ENCODE measurements at places on chromosomes 3 and 15.
A peak's percentile ranks its signal among the peaks of the same experiment; 100 is the strongest.

GRCh38 chr3:171863920-171864319 lies 20.8 kb downstream of the TMEM212 start:
- no peak for DNase-seq

DNA sequence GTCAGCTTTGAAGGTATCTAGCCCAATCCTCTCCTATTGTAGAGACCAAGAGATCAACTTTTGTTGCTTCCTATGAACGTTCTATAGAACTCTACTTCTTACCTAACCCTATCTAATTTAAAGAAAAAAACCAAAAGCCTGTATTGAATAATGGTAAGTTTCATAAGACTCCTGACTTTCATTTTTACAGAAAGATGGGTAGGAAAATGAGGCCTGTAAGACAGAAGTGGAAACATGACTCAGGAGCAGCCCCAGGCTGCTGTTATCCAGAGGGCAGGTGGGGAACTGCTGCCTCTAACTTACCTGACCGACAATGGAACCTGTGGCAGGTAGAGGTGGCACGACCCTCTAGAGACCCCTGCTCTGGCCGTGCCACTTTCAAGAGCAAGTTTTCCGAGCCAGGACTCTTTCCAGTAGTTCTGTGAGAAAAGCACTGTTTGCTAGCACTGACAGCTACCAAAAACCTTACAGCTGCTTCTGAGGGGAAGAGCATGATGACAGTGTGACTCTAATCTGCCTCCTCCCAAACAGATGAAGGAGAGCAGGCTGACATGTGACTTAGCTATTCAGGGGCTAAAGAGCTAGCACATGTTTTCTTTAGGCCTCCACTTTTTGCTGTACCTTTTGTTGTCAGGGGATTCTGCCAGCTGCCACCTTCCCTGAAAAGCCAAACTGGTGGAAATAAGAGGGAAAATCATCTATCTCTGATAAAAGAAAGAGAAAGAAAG lies 17.5 kb downstream of the POPDC2 start:
- no peak for DNase-seq

- DNase-seq: no peak
Observed at GRCh38 chr3:56998076-56998529, 62.4 kb upstream of the SPATA12 start.

DNA sequence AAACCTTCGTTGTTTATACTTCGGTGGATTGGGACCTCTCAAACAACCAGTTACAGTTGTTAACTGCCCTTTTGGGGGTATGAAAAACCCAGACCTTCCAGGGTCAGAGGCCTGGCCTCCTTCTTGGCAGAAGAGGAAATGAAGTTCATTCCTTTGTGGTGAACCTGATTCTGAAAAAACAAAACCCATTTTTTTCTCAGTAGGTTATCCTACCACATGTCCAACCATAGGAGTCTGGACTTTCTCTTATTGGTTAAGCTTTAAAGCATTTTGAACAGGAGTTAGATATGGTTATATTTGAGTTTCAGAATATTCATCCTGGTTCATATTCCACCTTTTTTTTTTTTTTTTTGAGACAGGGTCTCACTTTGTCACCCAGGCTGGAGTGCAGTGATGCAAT lies 7.2 kb upstream of the LACTB start:
- DNase-seq: no peak

DNA sequence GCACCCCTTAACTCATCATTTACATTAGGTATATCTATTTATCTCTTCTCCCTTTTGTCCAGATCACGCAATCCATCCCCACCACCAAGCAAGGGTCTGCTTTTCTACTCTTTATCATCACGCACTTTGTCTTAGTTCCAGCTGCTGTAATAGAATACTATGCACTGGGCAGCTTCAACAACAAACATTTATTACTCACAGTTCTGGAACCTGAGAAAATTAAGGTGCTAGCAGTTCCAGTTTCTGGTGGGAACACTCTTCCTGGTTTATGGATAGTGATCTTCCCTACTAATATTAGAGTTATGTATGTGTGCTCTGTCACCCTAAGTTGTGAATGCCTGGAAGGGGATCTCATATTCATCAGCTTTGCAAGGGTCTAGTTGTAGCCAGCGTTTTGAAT lies 687.0 kb downstream of the NTRK3 start:
- no peak for DNase-seq

DNA sequence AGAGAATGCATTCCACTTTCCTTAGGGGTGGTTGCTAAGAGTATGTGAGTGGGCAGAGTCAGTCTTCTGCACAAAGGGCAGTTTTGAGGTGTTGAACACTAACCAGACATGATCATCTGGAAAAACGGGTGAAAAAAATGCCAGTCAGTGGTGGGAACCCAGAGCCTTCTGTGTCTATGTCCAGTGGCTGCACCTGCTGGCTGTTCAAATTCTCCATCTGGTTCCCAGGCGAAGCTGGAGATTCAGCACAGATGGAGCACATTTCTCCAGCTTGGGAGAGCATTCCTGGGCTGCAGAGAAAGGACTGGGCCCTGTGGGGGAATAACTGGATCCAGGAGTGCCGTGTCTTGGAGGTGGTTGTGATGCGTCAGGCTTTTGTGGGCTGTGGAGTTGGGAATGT lies 74.1 kb downstream of the TRAK1 start:
- DNase-seq: no peak

GRCh38 chr3:12253516-12254343 lies 35.1 kb upstream of the PPARG start:
- no peak for DNase-seq

- DNase-seq: no peak
Observed at GRCh38 chr3:12138044-12138443, 20.7 kb downstream of the TIMP4 start.

- DNase-seq: no peak
Observed at GRCh38 chr15:91110407-91110806, 10.3 kb downstream of the SV2B start.

DNA sequence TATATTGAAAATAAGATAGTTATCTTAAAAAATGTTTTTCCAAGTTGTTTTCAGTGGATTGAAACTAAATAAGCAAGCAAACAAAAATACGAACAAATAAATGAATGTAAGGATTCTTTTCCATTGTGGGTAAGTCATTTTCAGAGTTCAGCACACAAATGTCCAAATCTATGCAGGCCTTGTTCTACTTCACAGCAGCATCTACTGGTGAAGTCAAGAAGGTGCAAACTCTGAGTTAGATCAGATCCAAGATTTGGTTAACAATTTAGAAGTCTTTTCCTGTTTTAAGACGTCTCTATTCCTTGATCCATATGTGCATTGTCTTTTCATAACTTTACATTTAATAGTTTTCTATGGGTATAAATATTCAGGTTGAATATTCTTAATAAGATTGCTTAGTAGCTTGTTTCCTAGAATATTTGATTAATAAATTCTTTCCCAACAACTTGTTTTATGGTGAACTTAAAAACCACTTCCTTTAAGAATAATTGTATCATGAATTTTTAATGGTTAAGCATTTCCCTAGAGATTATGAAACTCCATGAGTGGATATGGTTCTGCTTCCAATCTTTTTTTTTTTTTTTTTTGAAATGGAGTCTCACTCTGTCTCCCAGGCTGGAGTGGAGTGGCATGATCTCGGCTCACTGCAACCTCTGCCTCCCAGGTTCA lies 10.5 kb downstream of the PTX3 start:
- no peak for DNase-seq

GRCh38 chr3:182978387-182978786 lies 2.0 kb downstream of the DCUN1D1 start:
- DNase-seq: no peak

DNA sequence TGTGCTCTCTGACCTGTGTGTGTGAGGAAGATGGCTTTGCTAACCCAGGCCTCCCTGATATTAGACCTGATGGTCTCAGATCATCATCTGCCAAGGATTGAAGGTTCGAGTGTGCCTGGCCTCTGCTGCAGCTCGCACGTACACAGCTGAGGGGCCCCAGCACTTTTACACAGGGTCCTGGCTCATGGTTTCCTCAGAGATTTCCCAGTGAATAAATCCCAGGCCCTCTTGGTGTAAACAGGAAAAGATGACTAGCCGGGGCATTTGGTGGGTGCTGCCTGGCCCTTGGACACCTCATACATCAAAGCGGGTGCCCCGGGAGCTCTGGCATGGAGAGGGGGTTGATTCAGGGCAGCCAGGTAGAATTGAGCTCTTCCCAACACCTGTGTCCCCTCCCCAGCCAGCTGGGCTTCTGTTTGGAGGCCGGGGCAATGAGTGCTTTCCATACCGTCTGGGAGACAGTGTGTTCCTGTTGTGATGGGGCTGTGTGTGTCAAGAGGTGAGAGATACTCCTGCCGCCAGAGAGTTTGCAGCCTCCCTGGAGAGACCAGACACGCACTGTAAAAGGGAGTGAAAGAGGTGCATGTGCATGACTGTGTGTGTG lies 72.5 kb upstream of the TLE3 start:
- no peak for DNase-seq

- no peak for DNase-seq
Observed at GRCh38 chr3:105866656-105867653, 1.9 kb downstream of the CBLB start.

- no peak for DNase-seq
Observed at GRCh38 chr3:61807865-61808276, 246.5 kb downstream of the PTPRG start.

- DNase-seq: no peak
Observed at GRCh38 chr3:32109256-32109655, 2.8 kb downstream of the GPD1L start.

DNA sequence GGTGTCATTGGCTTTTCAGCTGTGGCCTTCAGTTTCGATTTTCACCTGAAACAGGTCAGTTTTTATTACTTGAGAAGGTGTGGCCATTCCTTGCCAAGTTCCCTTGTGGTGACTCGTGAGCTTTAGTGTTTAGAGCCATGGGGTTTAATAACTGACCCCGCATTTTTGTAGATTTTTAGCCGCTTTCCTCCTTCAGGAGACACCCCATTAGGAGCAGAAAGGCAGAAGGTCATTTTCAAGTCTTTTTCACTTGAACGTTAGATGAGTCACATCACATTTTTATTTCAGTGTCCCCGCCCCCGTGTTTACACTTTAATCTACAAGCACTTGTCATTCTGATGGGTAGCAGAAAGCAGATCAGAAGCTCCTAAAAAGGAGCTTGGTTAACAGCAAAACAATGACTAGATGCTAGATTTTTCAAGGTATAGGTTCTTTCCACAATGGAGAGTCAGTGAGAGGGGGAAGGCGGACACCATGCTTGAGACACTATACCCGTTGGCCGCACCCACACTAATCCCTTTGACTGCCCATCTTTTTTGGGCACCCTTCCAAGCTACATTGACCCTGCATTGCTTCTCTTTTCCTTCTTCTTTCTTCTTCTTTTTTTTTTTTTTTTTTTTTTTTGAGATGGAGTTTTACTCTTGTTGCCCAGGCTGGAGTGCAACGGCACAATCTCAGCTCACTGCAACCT lies 132.7 kb downstream of the GHSR start:
- DNase-seq: no peak

- no peak for DNase-seq
Observed at GRCh38 chr3:101149707-101150106, 156.5 kb upstream of the ABI3BP start.

DNA sequence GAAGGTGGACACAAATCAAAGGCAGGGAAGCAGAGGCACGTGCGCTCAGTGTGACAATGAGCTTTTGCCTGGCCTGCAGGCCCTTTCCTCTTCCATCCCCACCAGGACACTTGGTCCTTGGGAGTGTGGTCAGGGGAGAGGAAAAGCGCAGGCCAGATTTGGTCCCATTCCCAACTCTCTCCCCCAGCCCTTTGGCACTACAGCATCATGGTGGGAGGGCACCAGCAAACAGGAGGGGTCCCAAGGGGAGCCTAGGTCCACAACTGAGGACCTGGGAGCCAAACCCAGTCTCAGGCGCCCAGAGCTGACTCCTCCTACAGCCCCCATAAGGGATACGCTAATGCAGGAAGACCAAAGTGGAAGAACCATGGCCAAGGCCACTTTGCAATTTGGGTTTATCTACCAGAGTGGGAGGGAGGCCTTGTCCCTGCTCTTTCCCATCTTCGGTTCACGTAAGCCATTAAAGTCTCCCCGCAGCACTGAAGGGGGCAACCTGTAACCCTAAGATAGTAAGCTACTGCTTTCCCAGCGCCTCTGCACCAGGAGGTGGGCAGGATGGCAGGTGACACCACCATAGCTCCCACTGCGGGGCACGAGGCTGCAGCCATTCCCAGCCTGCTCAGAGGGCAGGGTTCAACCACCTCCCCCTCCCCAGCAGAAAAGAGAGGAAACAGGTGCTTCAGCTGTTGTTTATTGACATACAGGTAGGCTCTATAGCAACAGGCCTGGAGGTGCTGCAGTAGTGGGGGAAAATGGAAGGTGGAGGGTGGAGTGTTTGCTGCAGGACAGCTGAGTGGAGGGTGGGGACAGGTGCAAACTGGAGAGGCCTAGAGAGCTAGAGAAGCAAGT lies 993 bp upstream of the GRAMD2A start:
- no peak for DNase-seq

DNA sequence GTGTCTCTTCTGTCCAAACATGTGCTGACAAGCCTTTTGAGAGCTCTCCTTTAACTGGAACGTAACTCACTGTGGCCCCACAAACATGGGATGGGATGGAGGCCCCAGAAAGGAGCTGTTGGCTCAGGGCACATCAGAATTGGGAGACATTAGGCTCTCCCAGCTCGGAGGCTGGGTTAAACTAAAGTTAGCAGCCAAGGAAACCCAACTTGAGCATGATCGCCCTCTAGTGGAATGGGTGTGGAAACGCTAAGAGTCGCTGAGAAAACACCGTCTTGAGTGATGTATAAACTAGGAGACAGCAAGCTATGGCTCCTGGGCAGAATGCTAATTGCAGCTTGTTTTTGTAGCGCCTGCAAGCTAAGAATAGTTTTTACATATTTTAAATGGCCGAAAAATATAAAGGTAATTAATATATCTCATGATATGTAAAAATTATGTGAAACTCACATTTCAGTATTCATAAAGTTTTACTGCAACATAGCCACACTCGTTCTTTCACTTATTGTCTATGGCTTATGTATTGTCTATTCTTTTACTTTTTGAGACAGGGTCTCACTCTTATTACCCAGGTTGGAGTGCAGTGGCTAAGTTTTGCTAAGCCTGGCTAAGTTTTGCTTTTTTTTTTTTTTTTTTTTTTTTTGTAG lies 138.8 kb upstream of the HACD2 start:
- DNase-seq: peak; percentile 14

GRCh38 chr3:184169896-184170875 lies 4.5 kb upstream of the AP2M1 start:
- no peak for DNase-seq

GRCh38 chr3:161744366-161744765 lies 247.8 kb downstream of the OTOL1 start:
- DNase-seq: no peak

DNA sequence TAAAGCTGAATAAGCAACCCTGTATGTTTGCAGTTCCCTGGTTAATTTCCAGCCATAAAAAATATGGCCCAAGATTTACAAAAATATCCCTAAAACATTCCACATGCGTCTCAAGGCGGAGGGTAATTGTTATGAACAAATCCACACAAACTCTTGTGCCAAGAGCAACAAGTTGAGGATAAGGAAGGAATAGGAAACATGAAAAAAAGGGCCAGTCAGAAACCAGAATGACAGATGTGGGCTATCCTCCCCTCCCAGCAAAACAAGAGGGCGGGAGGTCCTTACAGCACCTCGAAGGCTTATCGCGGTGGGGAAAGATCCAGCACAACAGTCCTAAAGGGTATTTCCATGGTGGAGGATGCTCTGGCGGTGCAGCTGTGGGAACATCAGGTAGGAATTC lies 155.6 kb upstream of the HES1 start:
- no peak for DNase-seq

GRCh38 chr3:195060217-195060481 lies 210.8 kb downstream of the XXYLT1 start:
- DNase-seq: no peak

GRCh38 chr3:192947421-192947820 lies 29.8 kb upstream of the MB21D2 start:
- DNase-seq: no peak

- no peak for DNase-seq
Observed at GRCh38 chr3:44926921-44927320, 49.1 kb downstream of the ZDHHC3 start.

- DNase-seq: no peak
Observed at GRCh38 chr15:73683777-73684580, at the start of gene CD276. TSS of gene CD276 (plus strand) at chr15:73684383. CDS start at chr15:73699640, 15,257 bp downstream.

Data from NK-92 treated with Interleukin-12 subunit alpha and Interleukin-12 subunit beta, amount 100 ng/mL, for 24 hours (cell line).